ENCODE measurements at places on chromosomes 1 and 21.
A peak's percentile ranks its signal among the peaks of the same experiment; 100 is the strongest.

DNA sequence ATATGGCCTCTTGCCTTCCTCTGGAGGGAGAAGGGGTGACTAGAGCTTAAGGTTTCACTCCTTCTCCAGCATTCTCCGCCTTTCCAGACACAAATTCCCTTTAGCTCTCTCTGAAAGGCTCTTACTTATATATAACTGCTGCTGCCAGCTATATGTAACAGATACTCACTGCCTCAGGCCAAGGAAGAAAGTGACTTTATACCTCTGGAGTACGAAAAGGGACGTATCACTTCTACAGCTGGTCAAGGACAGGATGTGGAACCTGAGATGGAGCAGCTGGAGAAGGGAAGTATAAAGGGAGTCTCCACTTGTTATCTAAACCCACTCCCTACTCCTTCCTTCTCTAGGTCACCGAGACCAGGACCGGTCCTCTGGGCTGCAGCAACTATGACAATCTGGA is 102.4 kb downstream of the BRINP2 start:
- DNase-seq, result no peak

DNA sequence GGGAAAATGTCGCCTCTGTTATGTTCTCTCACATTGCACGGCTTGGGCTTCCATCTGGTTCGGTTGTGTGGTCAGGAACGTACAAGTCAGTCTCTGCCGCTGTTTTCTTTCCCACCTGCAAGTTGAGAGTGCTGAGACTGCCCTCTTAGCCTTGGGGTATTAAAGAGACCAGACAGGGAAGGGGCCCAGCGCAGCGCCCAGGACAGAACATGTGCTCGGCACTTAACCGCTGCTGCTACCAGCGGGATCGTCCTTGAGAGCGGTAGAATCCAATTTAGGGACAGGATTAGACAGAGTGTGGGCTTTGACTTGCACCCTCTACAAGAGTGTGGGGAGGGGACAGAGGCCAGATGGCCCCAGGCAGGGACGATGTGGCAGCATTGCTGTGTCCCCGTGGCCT is 17.7 kb upstream of the AGPAT3 start:
- no peak for DNase-seq

- no peak for DNase-seq
Measured at GRCh38 chr1:175933801-175934200, 190.4 kb upstream of the TNR start.

- no peak for DNase-seq
Measured at GRCh38 chr1:112114540-112114939, 125.1 kb upstream of the KCND3 start.

DNA sequence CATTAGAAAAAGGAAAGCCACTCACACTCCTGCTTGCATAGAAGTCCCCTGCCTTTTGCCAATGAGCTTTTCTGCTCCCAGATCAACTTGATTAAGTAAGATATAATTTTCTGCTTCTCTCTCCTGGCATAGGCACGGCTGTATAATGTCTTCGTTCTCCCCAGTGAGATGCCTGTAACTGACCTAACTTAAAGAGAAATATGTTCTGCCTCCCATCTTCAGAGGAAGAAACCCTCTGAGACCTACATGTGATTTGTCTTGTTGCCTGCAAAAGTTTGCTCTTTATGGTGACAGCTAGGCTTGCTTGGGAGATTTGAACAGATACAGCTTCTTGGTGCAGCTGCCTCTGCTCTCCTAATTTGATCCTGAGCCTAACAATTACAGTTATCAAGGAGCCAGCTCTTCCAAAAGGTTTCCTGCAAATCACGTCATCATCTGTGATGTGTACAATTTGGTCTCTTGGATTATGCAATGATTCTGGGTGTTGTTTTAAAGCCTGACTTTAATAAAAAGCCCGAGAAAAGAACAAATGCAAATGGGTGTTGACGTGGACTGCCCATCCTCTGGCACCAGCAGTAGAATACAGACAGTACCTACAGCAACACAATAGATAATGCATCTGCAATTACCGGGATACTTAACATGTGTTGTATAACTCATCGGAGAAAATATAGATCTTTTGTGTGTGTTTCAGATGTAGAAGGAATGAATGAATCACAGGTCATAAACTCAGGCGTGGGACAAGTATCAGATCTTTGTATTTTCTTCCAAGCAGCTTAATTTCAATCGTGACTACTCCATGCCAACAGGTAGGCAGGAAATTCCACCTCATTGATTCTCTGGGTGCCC is 76.2 kb upstream of the KAZN start:
- DNase-seq, result no peak

DNA sequence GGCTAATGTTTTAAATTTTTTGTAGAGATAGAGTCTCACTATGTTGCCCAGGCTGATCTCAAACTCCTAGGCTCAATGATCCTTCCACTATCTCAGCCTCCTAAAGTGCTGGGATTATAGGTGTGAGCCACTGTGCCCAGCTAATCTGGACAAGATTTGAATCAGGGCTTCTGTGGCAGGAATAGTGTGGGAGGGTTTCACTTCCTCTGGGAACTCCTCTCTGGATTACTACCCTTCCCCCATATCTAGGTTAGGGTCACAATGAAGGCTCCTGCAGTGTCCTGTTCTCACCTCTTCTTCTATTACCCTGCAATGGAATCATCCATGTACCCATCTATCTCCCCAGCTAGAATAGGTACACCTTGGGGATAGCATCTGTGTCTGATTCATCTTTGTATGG is 133.6 kb upstream of the RAB4A start:
- no peak for DNase-seq

GRCh38 chr1:172380441-172381244 is 39.8 kb upstream of the C1orf105 start:
- peak; percentile 69 for DNase-seq

DNA sequence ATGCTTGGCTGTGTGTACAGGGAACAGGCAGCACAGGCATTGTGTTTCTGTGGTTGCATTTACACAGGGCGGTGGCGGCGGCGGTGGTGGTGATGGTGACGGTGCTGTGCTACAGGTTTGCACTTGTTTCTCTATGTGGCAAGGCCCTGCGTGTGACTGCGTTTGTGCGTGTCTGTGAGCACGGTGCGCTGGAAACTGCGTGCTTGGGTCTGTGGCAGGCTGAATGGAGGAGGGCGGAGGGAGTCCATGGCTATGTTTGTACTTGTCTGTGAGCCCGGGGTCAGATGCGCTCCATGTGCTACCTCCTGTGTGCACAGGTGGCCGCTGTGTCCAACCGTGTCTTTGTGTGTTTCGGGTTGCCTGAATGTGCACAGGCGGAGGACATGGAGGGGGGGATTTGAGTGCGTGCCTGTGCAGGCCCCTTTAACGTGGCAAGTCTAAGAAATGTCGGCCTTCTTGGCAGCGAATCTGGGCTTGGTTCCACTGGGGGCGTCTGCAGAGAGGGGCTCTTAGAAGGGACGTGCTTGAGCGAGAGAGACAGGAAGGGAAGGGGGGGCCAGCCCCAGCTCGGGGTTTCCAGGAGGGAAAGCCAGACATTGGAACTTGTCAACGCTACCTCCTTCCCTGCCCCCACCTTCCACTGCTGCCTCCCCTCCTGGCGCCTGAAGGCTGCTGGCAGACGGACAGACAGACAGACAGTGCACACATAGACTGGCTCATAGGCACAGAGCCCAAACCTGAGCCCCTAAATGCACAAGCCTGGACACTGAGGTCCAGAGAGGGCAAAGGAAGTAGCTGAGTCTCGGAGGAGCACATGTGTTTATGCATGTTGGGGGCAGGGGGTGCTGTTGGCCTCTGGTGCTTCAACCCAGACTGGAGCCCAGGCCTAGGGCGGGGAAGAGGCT is 32.7 kb upstream of the WASF2 start:
- DNase-seq, result no peak

DNA sequence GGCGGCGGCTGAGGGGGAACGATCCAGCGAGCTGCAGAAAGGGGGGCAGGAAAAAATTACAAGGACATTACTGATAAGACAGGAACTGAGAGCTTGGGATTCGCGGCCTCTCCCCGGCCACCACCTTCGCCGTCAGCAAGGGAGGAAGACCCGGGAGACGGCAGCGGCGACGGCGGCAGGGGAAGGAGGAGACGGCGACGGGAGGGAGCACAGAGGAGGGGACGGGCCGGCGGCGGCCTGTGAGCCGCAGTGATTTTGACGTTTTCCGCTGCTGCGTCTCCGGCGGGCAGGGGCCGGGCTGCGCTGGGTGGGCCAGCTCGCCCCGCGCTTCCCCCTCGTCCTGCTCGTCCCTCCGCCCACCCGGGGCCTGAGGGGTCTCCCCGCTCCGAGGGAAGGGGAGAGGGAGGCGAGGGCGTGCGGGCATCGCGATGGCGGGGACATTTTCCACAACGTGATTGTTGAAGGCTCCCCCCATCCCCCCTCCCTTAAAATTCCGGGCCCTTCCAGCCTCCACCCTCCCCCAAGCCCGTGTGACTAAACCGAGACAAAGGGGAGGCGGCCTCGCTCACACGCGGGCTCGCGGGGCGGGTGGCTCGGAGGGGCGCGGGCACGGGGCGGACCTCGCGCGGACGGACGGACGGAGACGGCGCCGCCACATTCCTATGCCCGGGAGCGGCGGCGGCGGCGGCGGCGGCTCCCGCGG is 407 bp downstream of the CAMSAP2 start:
- peak; percentile 74 for DNase-seq

Measured in MM.1S (cell line).